Activated CD8-positive, alpha-beta T cell treated with anti-CD3 and anti-CD28 coated beads, Interleukin-2, amount 10 ng/mL, durations not matched to agents 7 days and 5 days (primary cell): ENCODE measurements at places on chromosomes 6 and 20. TPM values are rescaled to one million over a fixed set of nuclear protein-coding genes. Genes with fewer than 3 reads are reported as not detected.

Gene RNF39
- total RNA-seq, result not detected

GRCh38 chr6:40953486-40953885 lies 85.5 kb downstream of the UNC5CL start:
- DNase-seq, result no peak
- H3K27ac ChIP-seq, result no peak overlapping the region
- no peaks in the 10 kb centered on the region for H3K4me1 ChIP-seq
- no peak overlapping the region for H3K4me3 ChIP-seq
- no peaks in the 10 kb centered on the region for H3K36me3 ChIP-seq

Gene UST
- 0.42 TPM for total RNA-seq

DNA sequence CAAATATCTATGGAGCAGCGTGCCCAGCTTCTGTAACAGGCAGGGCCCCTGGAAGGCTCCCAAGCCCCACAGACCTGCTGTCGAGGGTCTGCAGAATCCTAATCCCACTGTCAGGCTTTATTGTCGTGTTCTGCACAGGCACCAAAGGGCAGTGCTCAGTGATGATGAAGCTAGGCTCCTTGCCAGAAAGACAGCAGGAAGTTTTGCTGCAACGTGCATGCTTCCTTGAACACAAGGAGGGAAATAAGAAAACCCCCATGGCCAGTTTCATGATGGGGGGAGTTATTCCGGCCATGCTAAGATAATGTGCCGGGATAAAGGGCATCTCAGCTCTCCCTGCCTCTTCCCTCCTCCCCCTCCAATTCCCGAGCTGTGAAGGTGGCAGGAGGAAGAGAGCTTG lies 109.4 kb upstream of the KCNG1 start:
- peaks cover 3% of the 10 kb centered on the region for H3K27me3 ChIP-seq
- no peak overlapping the region for H3K4me3 ChIP-seq
- no peak for DNase-seq
- H3K27ac ChIP-seq, result no peak overlapping the region

GRCh38 chr6:143901885-143902750 lies 37.8 kb downstream of the ZC2HC1B start:
- no peak overlapping the region for H3K27ac ChIP-seq
- H3K4me1 ChIP-seq, result no peaks in the 10 kb centered on the region
- H3K4me3 ChIP-seq, result no peak overlapping the region
- H3K27me3 ChIP-seq, result peaks cover 3% of the 10 kb centered on the region
- H3K36me3 ChIP-seq, result no peaks in the 10 kb centered on the region

GRCh38 chr6:137549106-137549505 lies 54.9 kb upstream of the OLIG3 start:
- H3K27me3 ChIP-seq, result peaks cover 11% of the 10 kb centered on the region
- H3K27ac ChIP-seq, result no peak overlapping the region
- no peak overlapping the region for H3K4me3 ChIP-seq
- no peaks in the 10 kb centered on the region for H3K4me1 ChIP-seq

Gene ZNF512B
- 12.0 TPM for total RNA-seq
